Activated CD8-positive, alpha-beta T cell treated with anti-CD3 and anti-CD28 coated beads, Interleukin-2, amount 10 ng/mL, durations not matched to agents 7 days and 5 days (primary cell): ENCODE measurements at places on chromosomes 4 and X.

DNA sequence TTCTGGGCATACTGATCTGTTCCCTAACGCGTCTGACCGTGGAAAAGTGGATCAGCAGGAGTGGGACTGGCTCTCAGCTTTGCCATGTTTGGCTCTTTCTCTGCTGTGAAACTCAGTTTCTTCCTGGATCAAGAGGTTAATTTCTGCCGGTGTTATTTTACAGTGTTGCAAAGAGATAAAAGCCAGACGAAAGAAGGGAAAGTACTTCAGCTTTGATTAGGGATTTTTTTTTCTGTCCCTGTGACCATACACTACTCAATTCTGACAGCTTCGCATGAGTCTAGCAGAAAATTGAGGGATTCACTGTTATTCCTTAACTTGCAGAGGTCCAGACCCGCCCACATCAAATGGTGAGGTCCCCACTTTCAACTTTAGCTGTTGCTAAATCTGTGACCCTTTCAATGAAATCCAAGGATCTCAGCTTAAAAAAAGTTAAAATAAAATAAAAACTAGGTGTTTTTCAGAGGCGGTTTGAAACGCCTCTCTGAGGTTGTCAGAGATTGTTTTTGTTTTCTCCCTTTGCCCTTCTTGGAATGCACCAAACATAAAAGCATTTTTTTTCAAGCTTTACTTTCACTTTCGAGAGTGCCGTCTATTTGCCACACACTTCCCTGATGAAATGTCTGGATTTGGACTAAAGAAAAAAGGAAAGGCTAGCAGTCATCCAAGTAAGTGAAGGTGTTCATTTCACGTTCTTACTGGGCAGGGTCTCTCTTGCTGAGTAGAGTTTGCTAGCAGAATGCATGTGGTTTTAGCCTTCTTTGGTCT is at the start of gene TLR3:
TLR3 (plus strand) TSS at position 576 of the 768 bp plus-strand sequence. CDS start 7,464 bp downstream, outside the sequence.
- DNase-seq, result no peak

DNA sequence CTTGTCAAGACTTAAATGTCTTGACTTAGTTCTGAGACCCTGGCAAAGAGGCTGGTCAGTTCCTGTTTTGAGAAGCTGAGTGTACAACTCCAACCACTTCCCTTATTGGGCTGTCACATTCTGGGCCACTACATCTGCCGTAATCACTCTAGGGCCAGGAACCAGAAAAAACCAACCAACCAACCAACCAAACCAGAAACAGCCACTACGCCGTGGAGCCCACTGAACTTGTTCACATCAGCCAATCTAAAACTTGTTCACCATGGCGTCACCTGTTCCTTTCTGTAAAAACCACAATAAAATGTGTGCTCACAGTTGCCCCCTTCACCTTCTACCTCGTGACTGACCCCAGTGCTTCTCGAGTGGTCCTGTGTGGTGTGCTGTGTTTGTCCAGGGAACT is 107.3 kb downstream of the JADE1 start:
- no peak for DNase-seq

GRCh38 chr4:3412257-3413020 is 29.3 kb upstream of the HGFAC start:
- no peak for DNase-seq

DNA sequence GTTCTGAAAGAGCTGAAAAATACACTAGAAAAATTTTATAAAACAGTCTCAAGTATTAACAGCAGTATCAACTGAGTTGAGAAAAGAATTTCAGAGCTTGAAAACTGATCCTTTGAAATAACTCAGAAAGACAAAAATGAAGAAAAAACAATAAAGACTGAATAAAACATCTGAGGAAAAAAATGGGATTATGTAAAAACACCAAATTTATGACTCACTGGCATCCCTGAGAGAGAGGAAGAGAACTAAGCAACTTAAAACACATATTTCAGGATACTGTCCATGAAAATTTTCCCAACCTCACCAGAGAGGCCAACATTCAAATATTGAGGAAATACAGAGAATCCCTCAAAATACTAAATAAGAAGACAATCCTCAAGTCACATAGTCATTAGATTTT is 22.9 kb downstream of the PABPC4L start:
- DNase-seq, result no peak

DNA sequence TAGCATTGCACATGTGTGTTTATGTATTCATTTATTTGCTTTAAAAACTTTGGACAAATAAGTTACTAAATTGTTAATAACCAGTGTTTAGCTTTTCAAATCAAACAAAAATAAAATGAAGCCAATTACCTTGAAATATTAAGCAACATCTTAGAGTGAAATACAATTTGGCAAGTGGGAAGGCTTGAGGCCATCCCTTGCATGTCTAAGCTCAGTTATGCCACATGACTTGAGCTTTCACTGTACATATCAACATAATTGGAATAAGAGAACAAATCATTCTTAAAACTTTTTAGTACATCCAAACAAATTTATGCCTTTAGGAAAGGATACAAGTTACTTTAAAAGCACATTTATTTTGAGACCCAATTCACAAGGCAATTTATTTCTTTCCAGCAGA is 640.6 kb downstream of the SPRY1 start:
- no peak for DNase-seq

DNA sequence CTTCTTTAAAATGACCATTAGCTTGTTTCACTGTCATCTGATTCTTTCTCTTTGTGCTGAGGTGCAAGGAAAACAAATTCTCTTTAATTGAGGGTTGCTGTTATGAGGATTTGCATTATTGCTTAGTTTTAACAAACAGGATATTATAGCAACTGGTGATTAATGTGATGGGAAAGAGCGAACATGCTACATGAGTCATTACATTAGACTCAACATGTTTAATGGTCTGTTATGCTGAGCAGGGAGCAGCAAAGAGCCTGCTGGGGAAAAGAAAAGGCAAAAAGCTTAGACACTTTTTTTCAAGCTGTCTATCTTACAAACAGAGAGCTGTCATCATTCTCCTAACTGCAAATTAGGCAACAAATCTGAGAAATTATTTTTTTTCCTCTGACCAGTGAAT is 230.5 kb upstream of the LCORL start:
- no peak for DNase-seq

DNA sequence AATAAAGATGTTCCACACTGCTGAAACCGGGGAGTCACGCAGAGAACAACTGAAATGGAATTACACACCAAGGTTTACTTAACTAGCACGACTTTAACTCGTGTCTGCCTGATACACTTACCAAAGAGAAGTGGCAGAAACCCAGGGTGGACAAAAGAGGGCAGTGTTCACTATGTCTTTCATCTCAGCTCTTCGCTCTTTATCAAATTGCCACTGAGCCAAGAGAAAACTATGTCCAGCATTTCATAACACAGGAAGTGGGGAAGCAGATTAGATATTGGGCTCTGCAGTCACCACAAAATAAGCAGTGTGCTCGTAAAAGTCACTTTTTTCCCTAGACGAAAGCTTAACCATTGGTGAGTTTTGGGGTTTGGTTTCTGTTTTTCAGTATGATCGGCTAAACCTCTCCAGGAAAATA is 155.7 kb downstream of the CHIC2 start:
- peak; percentile 39 for DNase-seq

GRCh38 chr4:138259824-138260223 is 17.7 kb upstream of the SLC7A11 start:
- no peak for DNase-seq

- no peak for DNase-seq
These were observed 2.6 kb upstream of the VSIG4 start for GRCh38 chrX:66042307-66043077.

DNA sequence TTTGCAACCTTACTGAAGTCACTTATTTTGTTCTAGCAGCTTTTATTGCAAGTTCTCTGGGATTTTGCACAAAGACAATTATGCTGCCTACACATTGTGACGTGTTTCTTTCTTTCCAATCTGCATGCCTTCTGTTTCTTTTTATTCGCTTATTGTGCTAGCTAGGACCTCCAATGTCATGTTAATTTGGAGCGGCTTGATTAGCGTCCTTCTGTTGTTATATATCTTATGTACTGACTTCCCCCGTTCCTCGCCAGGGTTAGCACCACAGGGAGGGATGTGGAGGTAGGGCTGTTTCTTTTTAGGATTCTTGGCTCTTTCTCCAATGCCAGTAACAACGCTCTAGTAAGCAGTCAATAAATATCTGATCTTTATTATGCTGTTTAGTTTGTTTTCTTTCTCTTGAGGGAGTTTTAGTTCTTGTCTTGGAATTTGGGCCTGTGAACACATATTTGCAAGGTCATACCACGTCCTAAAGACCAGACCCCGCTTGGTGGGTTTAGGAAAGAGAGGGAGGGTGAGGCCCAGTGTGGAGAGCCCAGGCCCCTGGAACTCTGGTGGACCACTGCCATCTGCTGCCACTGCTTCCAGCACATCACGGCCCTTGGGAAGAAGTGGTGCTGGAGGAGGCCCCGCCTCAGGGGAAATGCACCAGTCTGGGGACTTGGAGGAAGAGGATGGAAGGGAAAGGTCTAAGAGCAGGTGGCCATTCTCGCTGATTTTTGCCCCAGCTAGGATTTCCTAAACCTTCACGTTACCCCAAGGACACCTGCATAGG is 129.1 kb downstream of the TRIML1 start:
- DNase-seq, result no peak

GRCh38 chr4:182914357-182914756 is 2.8 kb downstream of the DCTD start:
- no peak for DNase-seq

- no peak for DNase-seq
These were observed at the start of gene GPRASP2 for GRCh38 chrX:102712216-102712966. Gene GPRASP2, plus strand, starts transcription at chrX:102712448. Its CDS starts 2,422 bp downstream, at chrX:102714870.

DNA sequence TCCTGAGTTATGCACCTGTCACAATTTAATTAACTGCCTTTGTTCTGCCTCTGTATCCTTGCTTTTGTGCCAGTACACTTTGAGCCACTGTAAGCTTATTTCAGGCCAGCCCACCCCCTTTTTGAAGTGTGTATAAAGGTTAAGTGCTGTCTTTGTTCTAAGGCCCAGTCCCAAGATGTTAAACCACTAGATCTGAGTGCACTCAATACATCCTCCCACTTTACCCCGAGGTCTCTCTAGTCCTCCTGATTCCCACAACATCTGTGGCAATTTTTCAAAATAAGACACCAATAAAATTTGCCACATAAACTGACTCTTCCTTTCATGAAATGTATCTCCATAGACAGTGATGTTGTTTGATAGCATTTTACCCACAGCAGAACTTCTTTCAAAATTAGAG is 124.1 kb upstream of the SPIN4 start:
- no peak for DNase-seq

DNA sequence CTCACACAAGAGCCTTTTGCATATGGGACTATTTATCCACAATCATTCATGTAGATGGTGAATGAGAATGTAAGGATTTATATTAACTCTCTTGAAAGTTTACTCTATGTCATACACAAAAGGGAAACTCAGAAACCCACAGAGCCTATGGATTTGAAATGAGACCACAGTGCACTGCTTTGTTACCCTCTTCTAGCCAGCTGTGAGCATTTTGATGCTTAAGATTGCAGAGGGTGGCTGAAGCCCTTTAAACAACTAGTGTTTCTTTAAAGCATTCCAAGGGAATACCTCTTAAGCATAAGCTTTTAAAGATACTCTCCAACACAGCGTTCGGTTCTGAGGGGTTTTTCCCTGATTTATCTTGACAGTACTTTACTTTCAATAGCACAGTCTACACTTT is 113.9 kb downstream of the NKX6-1 start:
- DNase-seq, result no peak

- peak; percentile 24 for DNase-seq
These were observed 1.7 kb downstream of the HCFC1 start for GRCh38 chrX:153969904-153970356.

DNA sequence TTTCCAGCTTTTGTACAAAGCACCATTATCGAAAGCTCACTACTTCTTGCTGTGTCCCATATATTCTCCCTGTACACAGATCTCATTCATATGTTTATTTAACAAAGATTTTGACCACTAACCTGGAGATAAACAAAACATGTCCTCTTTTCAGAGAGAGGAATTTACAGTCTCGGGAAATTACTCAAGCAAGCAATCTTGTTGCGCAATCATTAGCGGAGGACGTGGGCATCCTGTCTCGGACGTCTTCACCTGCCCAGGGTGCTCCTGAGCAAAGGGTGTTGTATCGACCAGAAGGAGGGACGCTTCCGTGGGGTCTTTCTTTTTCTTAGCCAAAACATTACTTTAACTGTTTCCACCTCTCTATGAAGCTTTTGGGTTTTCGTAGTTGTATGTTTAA is 66.5 kb upstream of the CLCN4 start:
- no peak for DNase-seq

- DNase-seq, result no peak
These were observed 115.9 kb upstream of the PNPLA4 start for GRCh38 chrX:8043121-8043520.

GRCh38 chrX:96379951-96380350 is 304.7 kb upstream of the DIAPH2 start:
- DNase-seq, result no peak

DNA sequence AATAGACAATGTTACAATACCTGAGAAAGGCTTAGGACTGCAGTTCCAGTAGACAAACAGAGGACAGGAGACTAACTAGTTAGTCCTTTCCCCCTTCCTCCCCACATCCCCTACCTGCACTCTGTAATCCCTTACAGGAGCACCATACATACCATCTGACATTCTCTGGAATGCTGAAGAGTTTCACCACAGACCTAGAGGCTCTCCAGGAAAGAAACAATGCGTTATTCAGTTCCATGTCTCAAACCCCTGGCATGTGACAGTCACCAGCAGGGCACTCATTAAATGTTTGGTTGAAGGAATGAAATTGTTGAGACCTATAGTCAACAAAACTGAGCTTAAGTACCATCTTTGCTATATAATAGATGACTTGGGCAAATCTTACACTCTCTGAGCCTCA is 100.2 kb upstream of the USP38 start:
- no peak for DNase-seq

DNA sequence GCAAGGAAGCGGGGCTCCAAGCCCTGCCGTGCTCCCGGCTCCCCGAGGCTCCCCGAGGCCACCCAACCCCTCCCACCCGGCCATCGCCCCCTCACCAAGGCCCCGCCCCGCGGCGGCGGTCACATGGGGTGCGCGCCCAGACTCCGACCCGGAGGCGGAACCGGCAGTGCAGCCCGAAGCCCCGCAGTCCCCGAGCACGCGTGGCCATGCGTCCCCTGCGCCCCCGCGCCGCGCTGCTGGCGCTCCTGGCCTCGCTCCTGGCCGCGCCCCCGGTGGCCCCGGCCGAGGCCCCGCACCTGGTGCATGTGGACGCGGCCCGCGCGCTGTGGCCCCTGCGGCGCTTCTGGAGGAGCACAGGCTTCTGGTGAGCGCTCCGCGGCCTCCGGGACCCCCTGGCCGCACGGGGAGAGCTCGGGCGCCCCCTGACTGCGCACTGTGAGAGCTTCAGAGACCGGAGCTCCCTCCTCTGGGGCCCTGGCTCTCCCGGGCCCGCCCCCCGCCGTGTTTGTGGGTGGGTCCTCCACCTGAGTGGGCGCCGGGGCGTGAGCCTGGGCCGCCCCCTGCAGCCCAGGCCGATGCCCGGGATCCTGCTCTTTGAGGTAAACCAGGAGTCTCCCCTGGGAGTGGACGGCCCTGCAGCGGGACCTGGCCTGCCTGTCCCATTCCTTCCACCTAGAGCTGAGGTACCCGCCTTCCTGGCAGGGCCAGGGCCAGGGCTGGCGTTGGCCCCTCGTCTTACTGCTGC is at the start of gene IDUA:
IDUA (plus strand) TSS at position 166 of the 745 bp plus-strand sequence; CDS start at position 207, 41 bp downstream.
- peak; percentile 89 for DNase-seq

DNA sequence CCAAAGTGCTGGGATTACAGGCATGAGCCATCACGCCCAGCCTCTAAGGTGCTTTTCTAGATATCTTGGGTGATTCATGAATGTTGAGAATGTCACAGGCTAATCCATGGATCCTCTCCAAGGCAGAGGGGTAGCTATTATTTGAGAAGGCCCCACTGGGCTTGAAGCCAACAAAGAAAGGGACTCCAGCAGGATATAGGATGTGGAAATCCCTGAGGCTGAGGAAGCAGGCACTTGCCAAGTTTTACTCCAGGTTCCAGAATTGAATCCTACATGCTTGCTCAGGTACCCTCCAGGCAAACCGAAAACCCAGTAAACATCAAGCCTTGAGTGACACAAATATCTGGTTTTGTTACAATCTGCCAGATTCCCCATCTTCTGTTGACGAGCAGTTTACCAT is 15.8 kb downstream of the NLGN3 start:
- DNase-seq, result no peak
